ENCODE measurements at places on chromosomes 16 and 17.
A peak's percentile ranks its signal among the peaks of the same experiment; 100 is the strongest.

GRCh38 chr16:15404792-15405191, 9.2 kb downstream of the MPV17L start:
- DNase-seq = peak; percentile 3

DNA sequence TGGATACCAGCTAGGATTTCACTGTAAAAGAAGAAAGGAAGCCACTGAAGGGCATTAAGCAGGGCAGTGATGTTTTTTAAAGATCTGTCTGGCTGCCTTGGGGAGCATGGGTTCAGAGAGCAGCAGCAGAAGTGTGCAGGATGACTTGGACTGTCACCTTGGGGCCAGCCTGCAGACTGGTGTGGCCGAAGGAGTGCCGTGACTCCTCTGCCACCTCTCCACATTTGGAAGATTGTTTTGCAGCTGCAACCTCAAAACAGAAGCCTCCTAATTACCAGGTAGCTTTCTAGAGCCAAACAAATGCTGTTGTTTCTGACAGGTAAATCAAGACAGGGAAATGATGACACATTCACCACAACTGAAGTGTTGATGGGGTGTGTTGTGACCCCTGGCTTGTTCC, 681.4 kb downstream of the WWOX start:
- no peak for DNase-seq

- DNase-seq = no peak
Measured at GRCh38 chr16:30748634-30749445, 615 bp downstream of the PHKG2 start.

DNA sequence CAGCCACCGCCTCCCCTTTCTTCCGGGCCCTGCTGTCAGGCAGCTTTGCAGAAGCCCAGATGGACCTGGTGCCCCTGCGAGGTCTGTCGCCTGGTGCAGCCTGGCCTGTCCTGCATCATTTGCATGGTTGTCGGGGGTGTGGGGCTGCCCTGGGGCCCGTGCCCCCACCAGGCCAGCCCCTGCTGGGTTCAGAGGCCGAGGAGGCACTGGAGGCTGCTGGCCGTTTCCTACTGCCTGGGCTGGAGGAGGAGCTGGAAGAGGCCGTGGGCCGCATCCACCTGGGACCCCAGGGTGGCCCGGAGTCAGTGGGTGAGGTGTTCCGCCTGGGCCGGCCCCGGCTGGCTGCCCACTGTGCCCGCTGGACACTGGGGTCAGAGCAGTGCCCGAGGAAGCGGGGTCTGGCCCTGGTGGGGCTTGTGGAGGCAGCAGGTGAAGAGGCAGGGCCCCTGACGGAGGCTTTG, 5.5 kb upstream of the TGFB1I1 start:
- DNase-seq = no peak

DNA sequence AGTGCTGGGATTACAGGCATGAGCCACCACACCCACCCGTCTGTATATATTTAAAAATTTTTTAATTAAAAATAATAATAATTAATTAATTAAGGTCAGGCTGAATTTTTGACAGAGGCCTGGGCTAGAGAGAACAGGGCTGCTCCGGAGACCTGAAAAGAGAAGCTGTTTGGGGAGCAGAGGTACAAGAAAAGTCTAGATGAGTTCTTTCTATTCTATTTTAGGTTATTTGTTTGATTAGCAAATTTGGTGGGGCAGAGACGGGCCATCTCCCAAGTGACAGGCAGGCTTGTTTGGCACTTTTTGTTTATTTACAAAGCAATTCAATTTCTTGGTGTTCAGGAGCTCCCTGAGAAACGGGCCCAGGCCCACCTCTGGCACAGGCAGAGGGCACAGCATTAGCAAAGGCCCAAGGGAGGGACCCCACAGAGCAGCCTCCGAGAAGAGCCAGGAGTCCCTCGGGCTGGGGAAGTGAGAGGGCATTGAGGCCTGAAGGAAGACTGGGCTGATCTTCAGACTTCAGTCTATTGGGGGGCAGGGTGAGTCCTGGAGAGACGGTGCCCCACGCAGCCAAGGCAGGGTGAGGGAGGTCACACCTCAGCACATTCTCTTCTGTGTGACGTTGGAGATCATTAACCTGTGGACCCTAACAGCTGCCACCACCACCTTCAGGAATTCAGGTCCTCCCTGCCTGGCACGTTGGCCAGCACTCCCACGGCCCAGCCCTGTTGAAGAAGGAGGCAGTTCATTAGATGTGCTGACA, 10.8 kb upstream of the RIPOR1 start:
- DNase-seq = no peak

- no peak for DNase-seq
Measured at GRCh38 chr17:32880671-32881453, 3.9 kb upstream of the MYO1D start.
